ENCODE measurements at places on chromosomes 2 and 18. TPM values are rescaled to one million over a fixed set of nuclear protein-coding genes. Genes with fewer than 3 reads are reported as not detected.

The RBM43 gene
- 8.3 TPM for polyA plus RNA-seq

- no peak for DNase-seq
Measured at GRCh38 chr2:133576714-133577113, 8.5 kb upstream of the NCKAP5 start.

- no peak for DNase-seq
Measured at GRCh38 chr18:12930376-12930775, 17.4 kb upstream of the SEH1L start.

DNA sequence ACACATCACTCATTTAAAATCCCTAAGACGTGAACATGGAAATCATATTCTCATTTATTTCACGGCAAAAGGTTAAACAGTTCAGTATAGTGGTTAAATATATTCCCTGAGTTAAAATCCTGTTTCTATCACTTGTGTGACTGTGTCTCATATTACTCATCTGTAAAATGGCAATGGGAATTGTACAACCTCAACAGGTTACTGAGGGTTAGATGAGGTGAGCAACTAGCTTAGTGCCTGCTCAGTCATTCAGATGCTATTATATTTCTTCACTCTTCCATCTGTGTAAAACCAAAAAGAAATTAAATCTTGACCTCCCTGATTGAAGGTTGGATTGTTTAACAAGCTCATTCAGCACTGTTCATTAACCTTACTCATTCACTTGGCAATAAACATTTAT is 212.4 kb upstream of the STK17B start:
- no peak for DNase-seq

GRCh38 chr2:74821177-74822126 is 12.5 kb upstream of the HK2 start:
- DNase-seq, result no peak
